ENCODE measurements at places on chromosomes 6 and 20.

DNA sequence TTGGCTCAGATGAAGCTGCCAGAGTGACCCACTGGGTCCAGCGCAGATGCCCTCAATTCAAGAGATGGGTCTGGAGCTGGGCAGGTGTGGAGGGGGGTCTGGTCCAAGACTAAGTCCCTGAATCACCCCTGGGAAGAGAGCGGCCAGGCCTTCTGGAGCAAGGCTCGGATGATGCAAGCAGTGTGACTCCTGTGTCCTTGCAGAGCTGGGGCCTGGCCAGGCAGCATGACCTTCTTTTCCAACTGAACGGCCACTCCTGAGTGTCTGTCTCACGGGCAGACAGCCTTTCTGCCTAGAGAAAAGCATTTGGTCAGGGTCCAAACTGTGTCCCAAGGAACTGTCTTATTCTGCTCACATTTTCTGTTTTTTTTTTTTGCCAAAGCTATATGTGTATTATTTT lies 42.6 kb upstream of the FNDC1 start:
- DNase-seq, result no peak

- no peak for DNase-seq
Measured at GRCh38 chr6:81892891-81893290, 140.4 kb upstream of the TENT5A start.

- no peak for DNase-seq
Measured at GRCh38 chr6:155402656-155403304, 52.9 kb downstream of the NOX3 start.

- DNase-seq, result peak; percentile 93
Measured at GRCh38 chr20:45293041-45294002, 13.3 kb upstream of the RBPJL start.

GRCh38 chr6:2158596-2159271 lies 86.7 kb downstream of the GMDS start:
- DNase-seq, result peak; percentile 24

DNA sequence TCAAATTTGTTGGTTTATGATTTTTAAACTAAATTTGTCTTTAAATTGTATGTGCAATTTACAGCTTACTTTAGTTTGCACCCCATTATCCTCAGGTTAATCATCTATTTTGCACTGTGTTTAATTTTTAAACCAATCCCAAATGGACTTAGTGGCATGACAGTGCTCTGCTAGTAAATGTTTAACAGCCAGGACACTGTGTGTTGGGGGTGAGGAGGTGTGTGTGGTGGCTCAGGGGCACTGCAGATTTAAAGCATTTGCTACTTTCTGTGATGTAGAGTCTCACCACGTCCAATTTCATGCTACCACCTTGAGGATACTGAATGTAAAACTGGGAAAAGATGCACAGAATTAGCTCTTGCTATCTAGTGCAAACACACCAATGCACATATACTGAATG lies 225.7 kb downstream of the HAO1 start:
- DNase-seq, result no peak

GRCh38 chr6:40325791-40326190 lies 261.4 kb downstream of the LRFN2 start:
- DNase-seq, result no peak

DNA sequence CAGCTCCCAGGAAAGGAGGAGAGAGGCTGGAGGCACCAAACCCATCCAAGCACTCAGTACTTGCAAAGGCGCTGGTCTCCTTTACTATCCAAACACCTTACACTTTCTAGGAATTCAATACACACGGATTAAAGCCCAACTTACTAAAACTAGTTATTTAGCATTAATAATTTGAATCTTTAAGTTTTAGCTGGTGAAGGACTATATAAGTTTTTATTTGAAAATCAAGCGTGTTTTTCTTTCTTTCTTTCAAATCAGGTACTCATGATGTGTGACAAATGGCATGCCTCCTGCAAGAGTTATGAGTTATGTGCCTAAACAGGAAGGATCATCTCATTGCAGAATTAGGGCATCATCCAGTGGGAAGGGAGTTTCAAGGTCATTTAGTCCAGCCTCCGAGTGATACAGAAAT lies 263.7 kb downstream of the ADGB start:
- no peak for DNase-seq

- no peak for DNase-seq
Measured at GRCh38 chr20:53212018-53212417, 239.9 kb downstream of the TSHZ2 start.

Data from WERI-Rb-1 (cell line).